NCI-H446 (cell line): ENCODE measurements at places on chromosomes 7 and 10.

DNA sequence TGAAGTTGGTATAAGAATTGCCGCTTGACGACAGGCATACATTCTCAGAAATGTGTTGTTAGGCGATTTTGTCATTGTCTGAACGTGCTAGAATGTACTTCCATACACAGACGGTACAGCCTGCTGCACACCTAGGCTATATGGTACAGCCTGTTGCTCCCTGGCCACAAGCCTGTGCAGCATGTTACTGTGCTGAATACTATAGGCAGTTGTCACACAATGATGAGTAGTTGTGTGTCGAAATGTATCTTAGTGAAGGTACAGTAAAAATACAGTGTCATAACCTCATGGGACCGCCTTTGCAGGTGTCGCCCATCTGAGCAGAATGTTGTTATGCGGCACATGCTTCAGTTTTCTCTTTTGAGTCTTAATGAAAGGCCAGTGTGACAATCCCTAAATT lies 66.5 kb downstream of the SHH start:
- no peak for DNase-seq

- DNase-seq: no peak
Observed at GRCh38 chr10:89115876-89116627, 91.1 kb downstream of the CH25H start.

GRCh38 chr7:10973061-10973941 lies at the start of gene PHF14:
TSS of gene PHF14 (plus strand) at chr7:10973872. CDS start at chr7:10974324, 452 bp downstream.
- peak; percentile 95 for DNase-seq

DNA sequence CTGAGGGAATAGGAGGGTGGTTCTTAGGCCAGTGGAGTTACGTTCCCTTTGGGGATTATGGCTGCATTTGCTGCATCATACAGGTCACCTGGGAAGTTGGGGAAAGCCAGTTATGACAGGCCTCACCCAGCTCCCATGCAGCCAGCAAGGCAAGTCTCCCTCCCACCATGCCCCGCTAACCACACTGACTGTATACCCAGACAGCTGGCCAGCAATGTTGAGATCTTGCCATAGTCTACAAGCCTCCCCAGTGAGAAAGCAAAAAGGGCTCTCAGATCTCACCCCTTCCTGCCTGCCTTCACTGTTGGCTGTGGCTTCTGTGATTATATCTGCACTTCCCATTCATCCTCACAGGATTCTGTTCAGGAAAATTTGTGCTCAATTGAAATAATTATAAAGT lies 133.3 kb upstream of the HGF start:
- peak; percentile 42 for DNase-seq

- DNase-seq: no peak
Observed at GRCh38 chr7:98713165-98713810, 96.2 kb downstream of the NPTX2 start.

- no peak for DNase-seq
Observed at GRCh38 chr10:1003884-1004670, 15.8 kb downstream of the GTPBP4 start.

DNA sequence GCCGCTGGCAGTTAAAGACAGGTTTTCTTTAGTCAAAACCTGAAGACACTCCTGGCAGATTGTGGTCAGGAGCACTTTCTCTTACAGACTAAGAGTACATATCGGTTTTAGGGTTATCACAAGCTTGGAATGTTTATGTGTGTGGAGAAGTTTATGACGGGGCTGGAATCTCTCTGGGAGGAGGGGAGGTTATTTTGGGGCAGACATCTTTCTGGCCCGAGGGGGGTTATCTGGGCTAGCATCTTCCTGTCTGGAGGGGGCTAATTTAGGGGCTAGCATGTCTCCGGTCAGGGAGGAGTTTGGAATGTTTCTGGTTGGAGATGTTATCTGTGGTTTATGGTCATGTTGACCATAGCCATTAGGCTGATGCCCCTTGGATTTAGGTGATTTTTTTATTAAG lies 141.2 kb upstream of the KIF5B start:
- no peak for DNase-seq

- no peak for DNase-seq
Observed at GRCh38 chr10:131015271-131015670, 296.2 kb downstream of the TCERG1L start.

DNA sequence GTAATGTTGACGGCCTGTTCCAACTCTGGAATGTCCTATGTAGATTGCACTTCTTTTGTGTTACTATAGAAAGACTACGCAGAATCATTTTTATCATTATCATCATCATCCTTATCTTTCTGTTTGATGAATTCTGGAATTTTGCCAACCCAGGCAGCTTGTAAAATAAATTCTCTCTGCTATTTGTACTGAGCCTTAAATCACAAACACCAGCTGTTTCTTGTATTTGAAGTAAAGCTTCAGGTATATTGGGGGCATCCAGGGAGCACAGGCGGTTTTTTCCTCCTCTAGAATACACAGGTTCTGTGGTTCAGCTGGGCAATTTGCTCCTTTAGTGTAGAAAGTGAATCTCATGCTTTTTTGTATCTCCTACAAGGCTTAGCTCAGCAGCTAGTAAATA lies 14.9 kb upstream of the CPA5 start:
- no peak for DNase-seq

- no peak for DNase-seq
Observed at GRCh38 chr7:91280185-91280584, 16.0 kb downstream of the FZD1 start.

DNA sequence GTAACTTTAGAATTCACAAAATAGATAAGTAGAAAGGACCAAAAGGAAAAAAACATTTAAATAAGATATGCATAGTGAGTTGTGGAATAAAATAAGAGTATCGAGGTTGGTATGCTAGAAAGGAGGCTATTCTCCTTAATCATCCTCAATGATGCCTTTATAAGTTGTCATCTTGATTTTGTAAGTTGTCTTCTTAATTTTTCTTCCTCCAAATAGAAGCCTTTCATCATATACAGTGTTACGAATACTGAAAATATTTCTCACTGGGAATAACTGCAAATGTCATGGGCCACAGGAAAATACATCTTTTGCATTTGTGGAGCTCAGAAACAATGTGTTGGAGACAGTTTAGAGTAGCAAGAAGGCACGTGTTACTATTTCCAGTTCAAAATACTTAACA lies 31.5 kb upstream of the PRTFDC1 start:
- DNase-seq: no peak

DNA sequence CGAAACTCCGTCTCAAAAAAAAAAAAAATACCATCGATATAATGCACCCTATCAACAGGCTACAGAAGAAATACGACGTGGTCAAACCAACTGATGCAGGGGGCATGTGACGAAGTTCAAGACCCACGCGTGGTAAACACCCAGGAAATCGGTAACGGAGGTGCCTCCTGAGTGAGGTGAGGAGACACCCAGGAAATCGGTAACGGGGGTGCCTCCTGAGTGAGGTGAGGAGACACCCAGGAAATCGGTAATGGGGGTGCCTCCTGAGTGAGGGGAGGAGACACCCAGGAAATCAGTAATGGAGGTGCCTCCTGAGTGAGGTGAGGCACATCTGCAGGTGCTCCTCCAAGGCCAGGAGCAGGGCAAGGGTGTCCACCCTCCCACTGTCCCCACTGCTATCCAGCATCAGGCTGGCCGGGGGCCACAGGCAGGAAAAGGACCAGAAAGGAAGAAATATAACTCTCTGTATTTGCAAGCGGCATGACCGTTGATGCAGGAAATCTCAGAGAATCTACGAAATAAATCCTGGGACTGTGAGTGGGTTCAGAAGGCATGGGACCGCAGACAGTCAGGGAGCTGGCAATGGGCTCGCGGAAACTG lies 10.7 kb upstream of the GPR146 start:
- DNase-seq: no peak

- no peak for DNase-seq
Observed at GRCh38 chr7:106870983-106871410, 5.9 kb downstream of the PIK3CG start.

DNA sequence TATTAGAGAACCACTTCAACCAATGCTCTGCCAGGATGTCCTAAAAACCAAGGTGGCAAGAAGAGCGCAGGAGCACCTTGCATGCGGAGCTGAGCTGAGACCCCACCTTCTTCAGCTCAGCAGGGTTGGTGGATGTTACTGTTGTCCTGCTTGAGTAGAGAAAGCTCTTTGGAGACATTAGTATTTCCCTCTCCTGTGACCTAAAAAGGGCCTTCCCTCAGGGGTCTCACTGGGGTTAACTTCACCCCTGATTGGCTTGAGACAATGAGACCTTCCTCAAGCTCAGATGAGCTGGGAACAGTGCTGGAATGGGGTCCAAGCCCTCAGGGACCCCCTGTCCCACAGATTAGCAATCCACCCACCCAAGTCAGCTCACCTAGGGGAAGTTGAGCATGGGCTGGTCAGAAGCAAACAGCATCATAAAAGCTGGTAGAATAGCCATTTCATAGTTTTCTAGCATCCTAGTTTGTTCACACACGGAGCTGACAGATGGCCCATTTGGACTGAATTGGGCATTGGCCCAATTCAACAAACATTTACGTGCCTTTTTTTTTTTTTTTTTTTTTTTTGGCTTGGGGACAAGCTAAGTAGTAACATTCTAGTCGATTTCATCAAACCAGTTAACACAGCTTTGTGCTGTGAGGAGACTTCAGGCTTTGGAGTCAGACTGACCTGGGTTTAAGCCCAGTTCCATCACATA lies 100.6 kb upstream of the HABP2 start:
- DNase-seq: peak; percentile 4

DNA sequence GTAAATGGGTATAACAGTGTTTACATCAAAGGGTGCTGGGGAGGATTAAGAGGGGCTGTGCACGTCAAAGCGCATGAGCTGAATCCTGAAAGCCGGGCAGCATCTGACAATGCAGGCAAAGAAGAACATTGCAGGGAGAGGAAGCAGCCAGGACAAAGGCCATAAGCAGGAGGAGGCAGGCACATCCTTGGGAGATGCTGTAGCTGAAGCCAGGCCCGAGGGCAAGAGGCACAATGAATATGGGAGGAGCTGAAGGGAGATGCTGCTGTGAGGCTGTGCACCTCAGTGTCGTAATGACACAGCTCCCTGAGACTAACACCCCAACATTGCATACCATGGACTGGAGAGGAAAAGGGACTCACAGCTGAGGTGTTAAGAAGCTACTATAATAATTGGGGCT lies 129.2 kb downstream of the BTAF1 start:
- no peak for DNase-seq

GRCh38 chr10:71075086-71075758 lies 137.1 kb upstream of the UNC5B start:
- DNase-seq: no peak

- DNase-seq: no peak
Observed at GRCh38 chr10:106612381-106612780, 552.1 kb downstream of the SORCS1 start.

- peak; percentile 28 for DNase-seq
Observed at GRCh38 chr10:79319115-79319771, 28.0 kb upstream of the PPIF start.

- no peak for DNase-seq
Observed at GRCh38 chr7:1951159-1951536, 281.1 kb downstream of the ELFN1 start.

- no peak for DNase-seq
Observed at GRCh38 chr10:18406136-18406535, 245.3 kb downstream of the NSUN6 start.

GRCh38 chr10:83921984-83922860 lies 217.1 kb upstream of the GHITM start:
- DNase-seq: no peak

GRCh38 chr7:111108000-111108399 lies 17.1 kb downstream of the LRRN3 start:
- DNase-seq: peak; percentile 8

DNA sequence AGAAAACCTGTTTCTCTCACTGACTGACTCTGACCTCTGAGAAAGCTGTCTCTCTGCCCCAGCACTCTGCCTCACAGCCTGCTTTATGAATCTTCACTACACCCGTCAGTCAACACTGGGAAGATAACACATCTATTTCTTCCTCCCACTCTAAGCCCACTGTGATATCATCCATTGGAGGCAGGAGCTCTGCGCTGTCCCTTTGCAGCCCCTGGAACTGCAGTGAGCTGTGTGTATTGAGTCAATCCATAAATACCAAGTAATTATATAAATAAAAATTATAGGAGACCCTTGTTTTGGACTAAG lies 17.2 kb upstream of the FXYD4 start:
- no peak for DNase-seq

- DNase-seq: no peak
Observed at GRCh38 chr7:20441991-20442441, 111.3 kb downstream of the ITGB8 start.

DNA sequence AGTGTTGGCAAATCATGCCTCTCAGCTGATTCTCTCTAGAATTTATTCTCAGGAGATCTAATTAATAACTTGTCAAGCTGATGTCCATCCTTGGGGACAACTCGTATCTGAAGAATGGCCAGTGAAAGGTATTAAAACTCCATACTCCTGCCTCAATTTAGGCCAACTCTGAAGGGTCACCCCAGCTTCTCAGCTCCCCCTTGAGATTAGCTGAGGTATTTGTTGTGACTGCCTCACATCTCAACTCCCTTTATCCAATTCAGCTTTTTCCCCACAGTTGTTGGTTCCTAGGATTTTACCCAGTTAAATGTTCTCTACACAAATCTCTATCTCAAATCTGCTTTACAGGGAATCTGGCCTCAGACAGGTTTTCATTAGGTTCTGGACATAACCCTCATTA lies 182.4 kb downstream of the MALRD1 start:
- DNase-seq: no peak

- no peak for DNase-seq
Observed at GRCh38 chr10:71933651-71934050, 30.5 kb upstream of the CHST3 start.

GRCh38 chr7:64868499-64868898 lies 34.6 kb upstream of the ZNF273 start:
- no peak for DNase-seq

GRCh38 chr7:143504215-143504936 lies 26.7 kb downstream of the TAS2R41 start:
- DNase-seq: no peak

DNA sequence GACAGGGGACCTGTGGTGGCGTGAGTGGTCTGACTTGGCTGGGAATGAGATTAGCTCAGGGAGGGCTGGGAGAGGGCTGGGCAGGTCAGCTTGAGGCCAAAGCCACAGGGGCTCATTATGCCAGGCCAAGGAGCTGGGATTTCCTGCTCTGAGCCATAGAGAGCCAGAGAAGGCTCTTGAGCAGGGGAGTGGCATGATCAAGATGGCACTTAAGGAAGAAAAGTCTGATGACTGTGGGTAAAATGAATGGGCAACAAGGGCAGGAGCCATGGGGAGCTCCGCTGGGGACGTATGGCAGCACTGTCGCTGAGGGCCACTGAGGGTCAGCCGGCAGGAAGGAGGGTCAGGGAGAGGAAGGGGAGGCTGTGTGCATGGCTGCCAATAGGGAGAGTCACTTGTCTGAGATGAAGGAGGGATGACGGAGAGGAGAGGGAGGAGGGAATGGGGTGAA lies 5.8 kb downstream of the ANTXRL start:
- no peak for DNase-seq
